ENCODE measurements at places on chromosomes 11 and 22. TPM values are rescaled to one million over a fixed set of nuclear protein-coding genes. Genes with fewer than 3 reads are reported as not detected.

- no peaks in the 10 kb centered on the region for H3K4me1 ChIP-seq
- H3K36me3 ChIP-seq = no peaks in the 10 kb centered on the region
- no peak for DNase-seq
- no peaks in the 10 kb centered on the region for H3K27me3 ChIP-seq
- no peak overlapping the region for H3K4me3 ChIP-seq
- H3K27ac ChIP-seq = no peak overlapping the region
Measured at GRCh38 chr22:22818861-22819855, 68.5 kb upstream of the IGLL5 start.

GRCh38 chr22:19086417-19086816 is 35.8 kb downstream of the DGCR2 start:
- H3K36me3 ChIP-seq = no peaks in the 10 kb centered on the region
- peaks cover 17% of the 10 kb centered on the region for H3K4me1 ChIP-seq
- peak overlapping the region; percentile 37 for H3K27ac ChIP-seq
- H3K4me3 ChIP-seq = no peak overlapping the region
- no peak for DNase-seq

OR2AG2 gene
- not detected for total RNA-seq

DNA sequence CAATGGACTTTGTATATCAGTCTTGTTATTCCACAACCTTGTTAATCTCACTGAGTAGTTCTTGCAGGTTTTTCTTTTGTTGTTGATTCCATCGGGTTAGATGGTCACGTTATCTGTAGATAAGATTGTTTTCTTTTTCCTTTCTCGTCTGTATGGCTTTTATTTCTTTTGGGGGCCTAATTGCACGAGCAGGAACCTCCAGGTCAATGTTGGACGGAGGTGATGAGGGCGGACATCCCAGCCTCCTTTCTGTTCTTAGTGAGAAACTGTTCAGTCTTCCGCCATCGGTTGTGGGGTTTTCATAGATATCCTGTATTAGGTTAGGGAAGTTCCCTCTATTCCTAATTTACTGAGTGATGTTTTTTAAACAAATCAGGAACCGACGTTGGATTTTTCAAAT is 4.8 kb upstream of the PRR33 start:
- no peaks in the 10 kb centered on the region for H3K27me3 ChIP-seq
- H3K27ac ChIP-seq = no peak overlapping the region
- H3K36me3 ChIP-seq = no peaks in the 10 kb centered on the region
- H3K4me3 ChIP-seq = no peak overlapping the region

PACSIN3 gene
- 102 TPM for total RNA-seq

HPX gene
- total RNA-seq = 1.4 TPM

Data from adrenal gland (tissue), 19 donors.